ENCODE measurements at places on chromosomes 1 and 21. TPM values are rescaled to one million over a fixed set of nuclear protein-coding genes. Genes with fewer than 3 reads are reported as not detected.

Gene HSD3B2
- not detected for total RNA-seq

Gene CR2
- 0.09 TPM for total RNA-seq

Gene IL12RB2
- total RNA-seq: 1.3 TPM

Gene KIF14
- 0.44 TPM for total RNA-seq

Gene S100A3
- 4.5 TPM for total RNA-seq

Gene TRIM46
- total RNA-seq: 0.35 TPM

Gene SMCP
- not detected for total RNA-seq

Gene MROH7
- 2.1 TPM for total RNA-seq

Gene DFFA
- 37.0 TPM for total RNA-seq

Gene TNFRSF1B
- total RNA-seq: 67.0 TPM

Gene LRRC38
- not detected for total RNA-seq

GRCh38 chr21:30227128-30227527 is 11.2 kb upstream of the CLDN8 start:
- DNase-seq: no peak

GRCh38 chr1:33433509-33434362 is 2.8 kb upstream of the PHC2 start:
- no peak for DNase-seq

DNA sequence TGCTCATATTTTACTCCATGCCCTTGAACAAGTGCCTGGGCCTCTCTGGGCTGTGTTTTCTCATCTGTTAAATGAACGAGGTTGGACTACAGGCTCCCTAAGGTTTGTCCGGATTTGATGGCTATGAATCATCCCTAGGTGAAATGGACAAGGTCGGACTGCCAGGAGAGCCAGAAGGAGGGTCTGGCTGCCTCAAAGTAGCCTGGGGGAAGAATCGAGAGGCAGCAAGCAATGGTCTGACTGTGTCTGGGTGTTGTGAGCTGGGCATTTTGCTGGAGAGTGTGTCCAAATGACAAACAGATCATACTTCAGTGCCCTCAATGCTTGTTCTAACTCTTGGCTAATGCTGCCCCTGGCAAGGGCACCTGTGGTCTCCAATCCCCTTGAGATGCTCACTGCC is 730.9 kb downstream of the PTPRU start:
- no peak for DNase-seq

GRCh38 chr1:185291159-185291558 is 25.9 kb downstream of the IVNS1ABP start:
- no peak for DNase-seq

- peak; percentile 73 for DNase-seq
Observed at GRCh38 chr1:186618401-186619170, 61.6 kb downstream of the PTGS2 start.

DNA sequence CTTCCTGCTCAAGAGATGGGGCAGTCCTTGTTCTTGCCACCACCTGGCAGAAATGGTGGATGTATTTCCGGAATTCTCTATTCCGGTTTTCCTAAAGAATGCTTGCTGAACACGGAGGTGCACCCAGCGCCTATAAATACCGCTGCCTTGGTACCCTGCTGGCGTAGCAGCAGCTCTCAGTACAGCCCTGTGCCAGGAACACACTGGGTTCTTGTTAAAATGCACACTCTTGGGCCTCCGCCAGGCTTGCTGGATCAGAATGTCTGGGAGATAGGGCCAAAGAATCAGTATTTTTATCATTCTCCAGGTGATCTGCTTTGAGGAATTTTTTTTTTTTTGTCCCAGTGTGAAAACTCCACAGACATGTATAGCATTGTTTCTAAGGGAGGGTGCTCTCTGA is 54.2 kb downstream of the IGSF5 start:
- DNase-seq: no peak

- DNase-seq: no peak
Observed at GRCh38 chr1:29297450-29297849, 61.1 kb downstream of the PTPRU start.

- no peak for DNase-seq
Observed at GRCh38 chr1:212930986-212931678, 19.2 kb upstream of the VASH2 start.

- no peak for DNase-seq
Observed at GRCh38 chr1:231393668-231394067, 28.4 kb downstream of the EGLN1 start.

All from lower lobe of right lung (tissue), 2 donors.